ENCODE measurements at places on chromosomes 2 and 18.

GRCh38 chr2:17969661-17970060, 91.2 kb downstream of the KCNS3 start:
- no peak for DNase-seq

DNA sequence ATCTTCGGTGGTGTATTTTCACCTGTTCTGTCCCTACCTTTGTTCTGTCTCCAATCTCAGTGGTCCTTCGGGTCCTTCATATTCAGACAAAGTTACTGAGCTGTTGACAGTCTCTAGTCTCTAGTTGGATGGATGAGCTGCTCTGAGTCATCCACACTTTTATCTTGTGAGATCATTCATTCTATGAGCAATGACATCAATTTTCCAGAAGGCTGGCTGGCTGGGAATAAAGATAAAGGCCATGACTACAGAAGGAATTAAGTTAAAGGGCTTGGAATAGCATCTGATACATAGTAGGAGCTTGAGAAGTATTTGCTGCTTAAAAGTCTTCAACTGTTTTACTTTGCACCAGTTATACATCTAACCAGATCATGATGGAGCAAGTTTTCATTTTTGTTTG, 43.1 kb upstream of the SLC39A10 start:
- no peak for DNase-seq

- DNase-seq: no peak
These were observed 44.2 kb downstream of the NLRC4 start for GRCh38 chr2:32220445-32220844.

- DNase-seq: no peak
These were observed 29.7 kb downstream of the CCDC141 start for GRCh38 chr2:179020156-179020750.

GRCh38 chr18:30982285-30982992, 60.1 kb downstream of the DSC3 start:
- no peak for DNase-seq

- no peak for DNase-seq
These were observed 66.2 kb downstream of the SP3 start for GRCh38 chr2:173898996-173899395.

DNA sequence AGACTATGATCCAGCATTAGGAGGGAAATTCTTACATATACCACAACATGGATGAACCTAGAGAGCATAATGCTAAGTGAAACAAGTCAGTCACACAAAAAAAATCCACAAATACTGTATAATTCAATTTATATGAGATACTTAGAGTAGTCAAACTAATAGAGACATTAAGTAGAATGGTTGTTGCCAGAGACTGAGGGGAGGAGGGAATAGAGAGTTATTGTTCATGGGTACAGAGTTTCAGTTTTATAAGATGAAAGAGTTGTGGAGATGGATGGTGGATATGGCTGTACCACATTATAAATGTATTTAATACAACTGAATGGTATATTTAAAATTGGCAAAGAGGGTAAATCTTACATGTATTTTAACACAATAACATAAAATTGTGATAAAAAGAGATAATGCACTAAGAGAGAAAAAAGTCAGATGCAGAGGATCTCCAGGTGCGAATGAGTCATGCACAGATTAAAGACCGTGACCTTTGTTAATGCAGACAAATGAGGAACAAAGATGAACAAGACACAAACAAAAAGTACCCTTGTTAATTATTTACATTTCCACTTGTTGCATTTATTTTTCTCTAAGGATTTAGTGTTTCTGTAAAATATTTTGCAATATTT, 541.7 kb upstream of the MEX3C start:
- DNase-seq: no peak

GRCh38 chr2:148603562-148603920, 41.0 kb upstream of the EPC2 start:
- no peak for DNase-seq

- DNase-seq: no peak
These were observed 69.8 kb upstream of the CD302 start for GRCh38 chr2:159867567-159868361.

DNA sequence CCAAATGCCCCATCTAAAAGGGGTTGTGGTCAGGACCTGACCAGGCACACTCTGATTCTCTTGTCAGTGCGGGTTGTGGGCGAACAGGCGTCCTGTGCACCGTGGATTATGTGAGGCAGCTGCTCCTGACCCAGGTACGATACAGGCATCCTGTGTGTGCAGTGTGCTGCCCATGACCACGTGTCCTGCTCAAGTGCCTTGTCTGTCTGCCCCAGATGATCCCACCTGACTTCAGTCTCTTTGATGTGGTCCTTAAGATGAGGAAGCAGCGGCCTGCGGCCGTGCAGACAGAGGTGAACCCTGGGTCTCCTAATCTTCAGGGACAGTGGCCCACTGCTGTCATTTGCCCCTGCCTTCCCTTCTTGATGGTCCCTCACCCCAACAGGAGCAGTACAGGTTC, 14.6 kb downstream of the PTPN18 start:
- DNase-seq: no peak

GRCh38 chr18:12838178-12838634, 45.8 kb downstream of the PTPN2 start:
- DNase-seq: no peak

DNA sequence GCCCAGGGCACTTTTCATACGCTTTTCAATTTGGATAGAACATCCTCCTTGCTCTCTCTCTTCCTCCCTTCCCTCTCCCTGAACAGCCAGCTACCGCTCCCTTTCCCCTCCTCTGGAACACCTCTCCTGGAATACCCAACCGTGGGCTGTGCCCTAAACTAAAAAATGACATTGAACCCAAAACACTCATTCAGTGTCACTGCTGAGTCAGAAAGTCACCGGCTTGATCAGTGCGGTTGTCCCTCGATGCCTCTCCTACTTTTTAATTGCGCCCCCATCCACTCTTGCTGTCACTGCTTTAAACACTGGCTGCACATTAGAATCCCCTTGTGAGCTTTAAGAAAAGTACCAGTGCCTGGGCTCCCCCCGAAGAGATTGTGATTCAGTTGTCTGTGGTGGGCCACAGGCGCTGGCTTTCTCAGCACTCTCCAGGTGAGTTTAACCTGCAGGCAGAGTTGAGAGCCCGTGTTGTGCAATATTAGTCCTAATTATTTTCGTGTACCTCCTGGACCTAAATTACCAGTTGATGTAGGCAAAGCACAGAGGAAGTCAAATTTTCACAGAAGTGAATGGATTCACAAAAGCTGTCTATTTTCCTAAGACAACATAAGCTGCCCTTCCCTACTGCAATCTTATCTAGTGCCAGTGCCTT, 302.0 kb downstream of the PRKCE start:
- DNase-seq: no peak

- DNase-seq: no peak
These were observed 774.3 kb upstream of the HS6ST1 start for GRCh38 chr2:129092956-129093355.

DNA sequence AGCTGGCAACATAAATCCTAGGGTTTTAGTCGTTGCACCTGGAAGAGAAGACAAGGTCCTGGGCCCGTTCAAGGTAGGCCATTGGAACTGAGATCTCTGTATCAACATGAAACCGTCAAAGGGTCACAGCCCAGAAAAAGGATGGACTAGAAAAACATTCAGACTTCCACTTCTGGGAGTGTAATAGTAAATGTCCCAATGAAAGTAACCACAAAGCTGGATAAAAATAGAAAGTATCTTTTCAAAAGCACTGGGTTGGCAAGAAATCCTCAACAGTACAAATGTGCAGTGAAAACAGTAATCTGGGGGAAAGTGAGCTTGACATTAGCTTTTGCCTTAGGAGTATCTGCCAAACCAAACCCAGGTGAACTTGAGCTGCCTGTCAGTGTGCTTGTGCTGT, 12.9 kb downstream of the CGREF1 start:
- DNase-seq: no peak

DNA sequence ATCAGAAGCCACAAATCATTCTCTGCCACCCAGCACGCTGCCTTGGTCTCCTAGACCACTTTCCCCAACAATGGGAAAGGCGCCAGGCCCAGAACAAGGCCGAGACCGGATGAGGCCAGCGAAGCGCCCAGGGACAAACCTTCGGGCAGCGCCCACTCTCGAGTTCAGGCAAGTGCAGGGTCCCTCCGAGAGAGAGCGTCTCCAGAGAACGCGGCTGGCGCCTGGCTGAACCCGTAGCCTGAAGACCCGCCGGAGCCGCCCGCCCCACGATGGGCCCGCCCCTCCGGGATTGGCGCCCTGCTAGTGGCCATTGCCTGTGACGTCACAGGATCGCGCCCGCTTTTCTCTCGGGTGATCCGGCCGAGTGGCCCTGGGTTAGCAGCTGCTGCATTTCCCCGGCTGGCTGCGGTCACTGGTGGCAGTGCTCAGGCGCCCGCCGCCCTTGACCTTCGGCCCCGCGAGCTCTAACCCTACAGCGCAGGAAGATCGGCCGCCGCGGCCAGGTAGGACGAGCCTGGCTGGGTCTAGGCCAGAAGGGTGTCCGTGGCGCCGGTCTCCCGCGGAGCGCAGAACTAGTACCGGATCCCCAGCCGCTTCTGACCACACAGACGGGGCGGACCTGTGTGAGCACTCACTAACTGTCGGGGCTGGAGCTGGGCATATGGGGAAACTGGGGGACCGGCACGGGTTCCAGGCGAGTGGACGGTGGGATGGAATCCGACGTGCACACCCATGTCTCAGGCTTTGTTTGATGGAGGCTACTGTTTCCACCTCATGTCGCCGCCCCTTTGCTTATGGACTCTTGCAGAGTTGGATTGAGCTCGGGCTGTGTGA, at the start of gene FAHD2A:
Gene FAHD2A (plus strand): TSS at position 339 of the 834 bp plus-strand sequence. CDS start 2,851 bp downstream, outside the sequence.
- peak; percentile 94 for DNase-seq

DNA sequence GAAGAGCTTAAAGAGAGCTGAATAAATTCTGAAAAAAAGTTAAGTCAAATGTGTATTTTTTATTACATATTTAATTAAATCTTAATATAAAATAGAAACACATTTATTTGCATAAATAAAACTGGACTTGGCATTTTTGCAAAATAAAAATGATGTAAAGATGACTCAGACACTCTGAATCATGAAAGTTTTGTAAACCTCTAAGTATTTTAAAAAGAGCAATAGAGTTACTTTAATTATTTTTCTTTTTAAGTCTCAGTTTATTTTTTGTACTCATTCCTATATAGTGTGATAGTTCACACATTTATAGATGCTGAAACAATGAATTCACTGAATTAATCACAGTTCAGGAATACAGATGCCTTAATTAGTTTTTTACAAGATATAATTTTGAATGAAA, 109.9 kb upstream of the DTNA start:
- no peak for DNase-seq

- no peak for DNase-seq
These were observed 72.7 kb upstream of the REV1 start for GRCh38 chr2:99562516-99562915.

DNA sequence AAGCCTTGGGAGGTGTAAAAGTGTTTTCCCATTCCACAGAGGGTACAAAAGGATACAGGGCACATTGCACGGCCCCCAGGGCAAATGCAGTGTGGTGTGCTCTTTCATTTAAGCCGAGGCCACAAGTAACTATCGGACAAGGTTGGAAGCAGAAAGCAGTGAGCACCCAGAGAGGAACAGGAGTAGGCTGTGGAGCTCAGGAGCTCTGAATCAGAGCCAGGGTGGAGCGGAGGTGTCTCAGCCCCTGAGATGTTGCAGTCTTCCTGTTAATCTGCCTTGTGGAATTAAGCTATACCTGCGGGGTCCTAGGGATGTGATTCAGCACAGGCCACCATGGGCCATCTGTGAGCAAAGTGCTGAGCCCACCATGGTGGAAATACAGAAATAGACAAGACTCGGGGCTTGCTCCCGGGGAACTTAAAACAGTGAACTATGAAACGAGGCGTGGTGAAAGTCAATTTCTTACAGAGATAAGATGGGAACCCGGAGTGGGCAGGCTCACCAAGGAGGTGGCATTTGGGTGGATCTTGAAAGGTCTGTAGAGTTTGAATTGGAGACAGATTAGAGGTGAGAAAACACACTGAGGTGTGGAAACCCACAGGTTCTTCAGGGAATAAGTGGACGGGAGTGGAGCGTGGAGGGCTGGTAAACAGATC, 44.0 kb downstream of the ASAP2 start:
- DNase-seq: no peak

DNA sequence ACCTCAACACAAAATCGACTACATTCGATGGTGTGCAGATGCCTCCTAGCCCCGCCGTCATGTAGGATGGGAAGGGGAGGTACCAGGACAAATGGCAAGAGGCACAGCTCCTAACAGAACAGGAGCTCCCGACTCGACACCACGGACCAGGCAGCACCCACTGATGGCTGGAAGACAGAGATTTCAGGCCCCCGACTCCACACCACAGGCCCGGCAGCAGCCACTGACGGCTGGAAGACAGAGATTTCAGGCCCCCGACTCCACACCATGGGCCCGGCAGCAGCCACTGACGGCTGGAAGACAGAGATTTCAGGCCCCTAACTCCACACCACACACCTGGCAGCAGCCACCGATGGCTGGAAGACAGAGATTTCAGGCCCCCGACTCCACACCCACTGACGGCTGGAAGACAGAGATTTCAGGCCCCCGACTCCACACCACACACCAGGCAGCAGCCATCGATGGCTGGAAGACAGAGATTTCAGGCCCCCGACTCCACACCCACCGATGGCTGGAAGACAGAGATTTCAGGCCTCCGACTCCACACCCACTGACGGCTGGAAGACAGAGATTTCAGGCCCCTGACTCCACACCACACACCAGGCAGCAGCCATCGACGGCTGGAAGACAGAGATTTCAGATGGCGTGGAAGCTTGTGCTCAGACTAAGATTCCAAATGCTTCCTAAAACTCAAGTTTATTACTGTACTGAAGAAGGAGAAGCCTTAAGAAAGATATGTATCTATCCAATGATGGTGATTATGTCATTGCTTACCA, 135.5 kb downstream of the EIPR1 start:
- no peak for DNase-seq

DNA sequence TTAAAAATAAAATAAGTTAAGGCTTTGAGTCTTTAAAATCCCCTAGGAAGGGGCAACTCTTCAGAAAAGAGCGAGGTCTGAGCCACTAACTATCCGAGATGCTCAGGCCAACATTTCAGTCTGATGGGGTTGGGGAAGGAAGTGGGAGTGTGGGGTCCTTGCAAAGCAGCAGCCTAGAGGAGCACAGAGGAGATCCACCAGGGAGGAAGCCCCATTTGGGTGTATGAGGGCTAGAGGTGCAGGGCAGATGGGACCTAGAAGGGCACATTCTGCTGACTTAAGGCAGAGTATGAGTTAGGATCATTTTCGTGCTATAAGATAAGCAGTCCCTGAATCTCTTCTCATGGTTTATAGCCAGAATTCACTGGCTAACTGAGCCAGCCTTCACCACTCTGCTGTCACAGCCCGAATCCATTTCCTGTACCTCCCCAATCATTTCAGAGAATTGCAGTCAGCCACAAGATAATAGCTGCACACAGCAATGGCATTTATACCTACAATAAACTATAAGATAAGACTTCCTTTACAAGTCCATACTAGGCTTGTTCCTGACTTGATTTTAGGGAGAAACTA, 37.0 kb downstream of the MRPL30 start:
- no peak for DNase-seq

GRCh38 chr18:36183987-36184386, 3.3 kb upstream of the MOCOS start:
- no peak for DNase-seq

GRCh38 chr18:62420151-62420512, 95.0 kb downstream of the TNFRSF11A start:
- DNase-seq: no peak

GRCh38 chr2:6970551-6970950, 53.3 kb downstream of the RNF144A start:
- no peak for DNase-seq

GRCh38 chr2:28025123-28025522, 134.6 kb downstream of the BABAM2 start:
- no peak for DNase-seq

All from stimulated activated CD8-positive, alpha-beta memory T cell treated with anti-CD3 and anti-CD28 coated beads, Interleukin-15, amount 100 ng/mL, for 1 hour (primary cell).